ENCODE measurements at places on chromosomes 12 and 14. TPM values are rescaled to one million over a fixed set of nuclear protein-coding genes. Genes with fewer than 3 reads are reported as not detected.

- no peak for DNase-seq
These were observed 18.5 kb upstream of the CD69 start for GRCh38 chr12:9779209-9779608.

- peak; percentile 72 for DNase-seq
These were observed 6.7 kb downstream of the VASH1 start for GRCh38 chr14:76767681-76768656.

DNA sequence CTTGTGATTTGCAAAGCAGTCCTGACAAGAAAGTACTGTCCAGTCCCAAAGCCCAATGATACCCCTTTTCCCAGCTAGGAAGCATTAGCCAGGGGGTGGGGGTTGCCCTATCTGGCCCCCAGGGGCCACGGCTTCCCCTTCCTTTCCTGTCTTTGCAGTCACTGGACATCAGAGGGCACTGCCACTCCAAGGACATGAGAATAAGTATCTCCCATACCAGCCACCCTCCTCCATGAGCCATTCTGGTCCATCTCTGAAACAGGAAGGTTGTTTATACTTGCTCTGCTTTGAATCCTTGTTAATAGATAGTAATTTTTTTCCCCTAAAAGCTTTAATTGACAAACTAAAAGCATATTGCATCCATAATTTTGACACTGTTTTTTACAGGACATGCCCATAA, 29.7 kb downstream of the RBM19 start:
- no peak for DNase-seq

GRCh38 chr12:67508830-67509229, 139.7 kb upstream of the DYRK2 start:
- DNase-seq = no peak

DNA sequence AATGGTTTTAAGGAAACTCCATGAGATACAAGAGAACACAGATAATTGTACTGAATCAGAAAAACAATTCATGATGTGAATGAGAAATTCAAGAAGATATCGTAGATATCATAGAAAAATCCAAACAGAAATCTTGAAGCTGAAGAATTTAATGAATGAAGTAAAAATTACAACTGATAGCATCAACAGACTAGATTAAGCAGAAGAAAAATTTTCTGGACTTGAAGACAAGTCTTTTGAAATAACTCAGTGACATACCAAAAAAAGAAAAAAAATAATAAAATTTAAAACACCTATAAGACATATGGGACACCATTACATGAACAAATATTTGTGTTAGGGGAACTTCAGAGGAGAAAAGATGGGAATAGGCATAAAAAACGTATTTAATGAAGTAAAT, 122.8 kb upstream of the SYT10 start:
- no peak for DNase-seq

GRCh38 chr12:54601841-54602240, 13.4 kb upstream of the PPP1R1A start:
- DNase-seq = no peak

HOXC12 gene
- total RNA-seq = not detected

DNA sequence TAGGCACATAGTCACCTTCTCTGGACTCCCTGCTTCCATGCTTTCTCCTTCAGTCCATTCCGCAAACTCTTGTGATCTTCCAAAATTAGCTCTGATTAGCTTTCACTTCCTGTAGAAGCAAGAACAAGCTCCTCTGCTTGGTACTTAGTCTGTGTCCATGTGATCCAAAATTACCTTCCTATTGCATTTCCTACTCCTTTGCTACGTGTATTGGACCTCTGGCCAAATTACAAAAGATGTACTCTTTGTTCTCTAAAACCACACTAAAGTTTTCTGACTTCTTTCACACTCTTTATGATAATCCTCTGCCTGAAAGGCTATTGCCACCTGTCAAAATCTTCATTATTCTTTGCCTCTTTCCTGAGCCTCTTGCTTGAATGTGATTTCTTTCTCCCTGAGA, 786 bp upstream of the TSFM start:
- no peak for DNase-seq

SYNDIG1L gene
- total RNA-seq = not detected

- DNase-seq = peak; percentile 61
These were observed 259.1 kb downstream of the PCNX1 start for GRCh38 chr14:71166180-71166837.

SERPINA3 gene
- 0.05 TPM for total RNA-seq

Measured in dermis blood vessel endothelial cell (primary cell).